ENCODE measurements at places on chromosomes 4 and X. TPM values are rescaled to one million over a fixed set of nuclear protein-coding genes. Genes with fewer than 3 reads are reported as not detected.

SYNPO2 gene
- 0.50 TPM for total RNA-seq

MAGEB10 gene
- total RNA-seq = not detected

GRCh38 chr4:176380352-176381157, 60.8 kb downstream of the SPCS3 start:
- no peak for DNase-seq

GRCh38 chr4:139207873-139208403, 30.9 kb upstream of the ELF2 start:
- DNase-seq = no peak

DNA sequence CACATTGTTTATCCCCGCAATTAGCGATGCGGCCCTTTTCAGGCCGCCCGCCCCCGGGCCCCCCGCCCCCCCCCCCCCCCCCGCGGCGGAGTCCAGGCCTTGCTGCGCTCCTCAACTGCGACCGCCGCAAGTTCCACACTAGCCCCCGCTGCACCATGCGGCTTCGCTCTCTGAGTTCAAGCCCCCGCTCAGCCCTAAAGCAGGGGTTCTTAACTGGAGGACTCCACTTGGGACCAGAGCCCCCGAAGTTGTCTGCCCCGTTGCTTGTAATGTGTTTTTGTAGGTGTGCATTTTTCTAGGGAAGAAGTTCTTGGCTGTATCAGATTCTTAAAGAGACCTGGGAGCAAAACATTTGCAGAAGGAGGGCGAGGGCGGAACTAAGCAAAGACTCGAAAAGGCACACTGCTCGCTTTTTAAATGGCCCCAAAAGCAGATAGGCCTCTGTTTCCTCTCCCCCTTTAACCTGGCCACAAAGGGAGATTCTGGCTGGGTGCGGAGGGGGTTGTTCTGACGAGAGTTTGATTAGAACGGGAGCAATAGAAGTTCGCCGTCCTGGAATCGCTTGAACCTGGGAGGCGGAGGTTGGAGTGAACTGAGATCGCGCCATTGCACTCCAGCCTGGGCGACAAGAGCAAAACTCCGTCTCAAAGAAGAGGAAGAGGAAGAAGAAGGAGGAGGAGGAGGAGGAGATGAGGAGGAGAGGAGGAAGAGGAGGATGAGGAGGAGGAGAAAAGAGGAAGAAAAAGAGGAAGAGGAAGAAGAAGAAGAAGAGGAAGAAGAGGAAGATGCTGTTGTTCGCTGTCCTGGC, 2.3 kb upstream of the MSX1 start:
- DNase-seq = no peak

DNA sequence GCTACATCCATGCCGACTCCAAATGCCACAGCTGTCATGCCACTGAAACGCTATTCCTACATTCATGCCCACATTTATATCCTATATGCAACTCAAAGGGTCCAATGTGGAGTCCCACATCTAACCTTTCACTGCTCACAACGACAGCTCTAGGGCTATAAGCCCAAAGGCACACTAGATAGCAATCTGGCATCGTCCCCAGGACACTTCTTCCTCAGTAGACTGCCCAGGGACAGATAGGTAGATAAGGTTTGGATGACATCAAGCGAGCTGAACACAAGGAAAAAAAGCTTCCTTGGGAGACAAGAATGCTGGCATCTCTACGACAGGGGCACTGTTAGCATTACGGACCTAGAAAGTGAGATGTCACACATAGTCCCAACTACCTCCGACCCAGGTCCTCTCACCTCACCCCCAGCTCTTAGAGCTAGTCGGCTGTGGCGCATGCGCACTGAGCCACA, 685 bp downstream of the RAB9B start:
- DNase-seq = no peak

DNA sequence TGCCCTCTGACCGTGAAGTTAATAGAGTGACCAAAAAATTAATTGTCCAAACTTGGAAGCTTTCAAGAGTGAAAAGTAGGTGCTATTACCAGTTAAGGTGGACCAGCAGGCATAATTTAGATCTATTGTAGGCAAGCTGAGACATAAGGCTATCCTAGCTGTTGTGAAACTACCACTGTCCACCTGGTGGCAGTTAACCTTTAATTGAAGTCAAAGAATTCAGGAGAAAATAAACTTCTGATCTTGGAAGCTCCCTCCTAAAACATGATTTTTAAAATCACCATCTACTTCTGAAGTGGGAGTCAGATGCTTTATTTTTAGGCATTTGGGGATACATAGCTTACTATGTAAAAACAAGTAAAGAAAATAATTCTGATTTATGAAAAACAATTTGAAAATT, 636.3 kb upstream of the HTR2C start:
- no peak for DNase-seq

DNA sequence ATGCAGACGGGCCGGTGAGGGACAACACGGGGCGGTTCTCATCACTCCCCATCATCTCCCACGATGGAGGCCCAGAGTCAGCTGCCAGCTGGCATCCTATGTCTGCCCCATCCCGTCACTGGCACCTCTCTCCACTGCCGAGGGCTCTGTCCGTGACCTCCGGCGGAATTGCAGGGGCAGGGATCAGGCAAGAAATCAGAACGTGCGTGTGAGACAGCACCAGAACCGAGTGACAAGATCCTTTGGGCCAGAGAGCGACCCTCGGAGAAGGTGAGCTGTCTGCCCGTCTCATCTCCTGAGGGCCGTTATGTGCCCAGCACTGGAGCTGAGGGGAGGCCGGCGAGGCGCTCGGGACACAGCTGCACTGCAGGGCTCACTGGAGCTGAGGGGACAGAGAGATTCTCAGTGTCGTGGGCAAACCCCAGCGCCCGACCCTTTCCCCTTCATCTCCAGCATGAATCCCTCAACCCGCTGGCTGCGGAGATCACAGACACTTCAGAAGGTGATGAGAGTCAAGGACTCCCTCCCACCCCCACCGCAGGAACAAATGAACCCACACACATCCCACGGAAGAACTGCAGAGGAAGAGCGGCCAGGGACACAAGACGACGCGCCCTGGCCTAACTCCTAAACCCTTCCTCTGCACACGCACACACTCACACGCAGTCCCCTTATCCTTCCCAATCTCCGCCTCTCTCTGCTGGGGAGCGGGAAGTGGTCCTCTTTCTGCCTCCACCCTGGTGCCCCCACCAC, 128.7 kb downstream of the AFAP1 start:
- no peak for DNase-seq
